ENCODE measurements at places on chromosomes 2 and 18.

DNA sequence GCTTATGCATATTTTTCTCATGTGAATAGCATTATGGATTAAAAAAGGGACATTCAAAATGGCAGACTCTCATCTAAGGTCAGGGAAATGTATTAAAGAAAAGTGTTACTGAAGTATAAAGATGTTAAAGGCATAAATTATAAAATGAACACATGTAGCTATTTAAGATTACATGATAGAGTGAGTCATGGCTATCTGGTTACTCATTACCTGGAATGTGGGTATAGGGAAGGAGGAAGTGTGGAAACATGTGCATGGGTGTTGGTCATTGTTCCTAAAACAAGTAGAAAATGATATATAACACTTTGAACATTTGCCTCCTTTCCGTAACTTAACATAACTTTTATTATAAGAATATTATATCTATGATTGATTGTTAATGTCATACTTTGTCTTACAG, 66.4 kb downstream of the MYO1B start:
- no peak for DNase-seq

- no peak for DNase-seq
Measured at GRCh38 chr2:136171223-136171622, 53.3 kb upstream of the CXCR4 start.

DNA sequence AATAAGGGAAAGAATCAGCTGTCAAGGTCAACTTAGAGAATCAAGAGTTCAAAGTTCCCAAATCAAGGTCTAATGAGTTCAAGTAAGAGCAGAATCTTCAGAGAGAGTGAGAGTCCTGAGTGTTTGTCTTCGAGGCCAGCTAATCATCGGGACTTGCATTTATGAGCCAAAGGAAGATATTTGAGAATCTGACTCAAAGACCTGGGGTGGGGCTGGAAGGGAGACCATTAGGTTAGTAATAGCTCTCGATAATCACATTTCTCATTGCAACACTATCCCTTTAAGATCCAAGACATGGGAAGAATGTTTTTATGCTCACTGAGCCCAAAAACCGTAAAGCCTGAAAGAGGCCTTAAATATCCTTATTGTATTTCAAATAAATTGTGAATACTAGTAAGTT, 72.0 kb upstream of the FSHR start:
- DNase-seq, result no peak

DNA sequence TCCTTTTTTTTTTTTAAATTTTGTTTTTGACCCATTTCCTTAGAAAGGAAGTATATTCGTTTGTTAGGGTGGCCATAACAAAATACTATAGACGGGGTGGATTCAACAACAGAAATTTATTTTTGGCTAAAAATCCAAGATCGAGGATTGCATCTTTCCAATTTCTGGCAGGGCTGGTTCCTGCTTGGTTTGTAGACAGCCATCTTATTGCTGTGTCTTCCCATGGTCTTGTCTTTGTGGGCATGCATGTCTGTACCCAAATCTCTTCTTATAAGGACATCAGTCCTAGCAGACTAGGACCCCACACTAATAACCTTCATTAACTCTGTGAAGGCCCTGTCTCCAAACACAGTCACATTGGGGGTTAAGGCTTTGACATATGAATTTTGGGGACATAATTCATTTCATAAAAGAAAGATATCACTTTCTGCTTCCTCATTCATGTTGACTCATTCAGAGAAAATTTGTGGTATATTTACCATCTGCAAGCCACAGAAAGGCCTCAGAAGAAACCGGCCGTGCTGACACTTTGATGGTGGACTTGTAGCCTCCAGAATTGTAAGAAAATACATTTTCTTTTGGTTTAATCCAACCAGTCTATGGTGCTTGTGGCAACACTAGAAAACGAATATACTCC, 262.1 kb downstream of the LPIN1 start:
- no peak for DNase-seq

DNA sequence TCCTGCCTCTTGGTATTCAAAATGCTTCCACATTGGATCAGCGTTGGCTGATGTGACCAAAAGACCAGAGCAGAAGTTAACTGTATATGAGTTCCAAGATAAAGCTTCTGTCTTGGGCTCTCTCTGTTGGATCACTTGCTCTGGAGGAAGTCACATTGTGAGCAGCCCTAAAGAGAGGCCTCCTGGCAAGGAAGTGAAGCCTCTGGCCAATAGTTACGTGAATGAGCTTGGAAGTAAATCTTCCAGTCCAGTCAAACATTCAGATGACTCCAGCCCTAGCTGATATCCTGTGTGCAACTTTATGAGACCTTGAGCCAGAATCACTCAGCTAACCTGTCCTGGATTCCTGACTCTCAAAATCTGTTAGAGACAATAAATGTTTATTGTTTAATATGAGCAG, 67.7 kb upstream of the CDKL4 start:
- DNase-seq, result no peak

GRCh38 chr2:201882353-201883090, 76.2 kb downstream of the CDK15 start:
- no peak for DNase-seq

GRCh38 chr2:240464514-240465241, 29.2 kb downstream of the GPC1 start:
- DNase-seq, result no peak

DNA sequence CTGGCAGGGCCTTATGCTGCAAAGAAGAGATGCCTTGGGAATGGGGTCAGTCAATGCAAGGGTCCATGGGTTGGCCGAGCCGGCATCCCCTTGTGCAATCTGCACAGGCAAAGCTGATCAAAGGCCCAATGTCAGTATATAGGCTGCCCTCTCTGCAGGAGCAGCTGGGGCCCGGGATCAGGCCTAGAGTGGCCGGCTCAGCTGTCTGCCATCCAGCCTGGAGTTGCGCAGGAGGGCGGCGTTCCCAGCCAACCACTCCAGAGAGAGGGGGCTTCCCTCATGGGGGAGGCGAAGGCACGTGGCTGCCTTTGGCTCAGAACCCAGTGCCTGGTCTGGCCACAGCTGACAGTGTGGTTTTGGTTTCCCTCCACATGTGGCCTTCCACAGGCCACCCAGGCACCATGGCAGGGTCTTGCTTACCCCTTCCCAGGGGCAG, 3.9 kb downstream of the INPP5D start:
- DNase-seq, result no peak

DNA sequence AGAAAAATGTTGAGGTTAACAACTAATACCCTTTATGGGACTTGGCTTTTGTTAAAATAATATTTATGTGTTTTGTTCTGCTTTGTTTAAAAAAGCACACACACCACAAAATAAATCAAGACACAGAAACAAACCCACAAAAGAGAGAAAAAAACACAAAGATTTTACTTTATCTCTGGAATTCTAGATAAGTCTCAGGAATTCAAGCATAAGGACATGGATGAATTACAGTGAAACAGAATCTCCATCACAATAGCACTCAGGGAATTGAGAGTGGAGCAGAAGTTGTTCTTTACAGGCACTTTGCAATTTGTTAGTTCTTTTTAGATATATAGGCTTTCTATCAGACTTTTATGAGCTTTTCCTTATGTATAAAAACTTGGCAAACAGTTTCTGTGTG, 360.9 kb upstream of the ZC3H15 start:
- DNase-seq, result no peak

DNA sequence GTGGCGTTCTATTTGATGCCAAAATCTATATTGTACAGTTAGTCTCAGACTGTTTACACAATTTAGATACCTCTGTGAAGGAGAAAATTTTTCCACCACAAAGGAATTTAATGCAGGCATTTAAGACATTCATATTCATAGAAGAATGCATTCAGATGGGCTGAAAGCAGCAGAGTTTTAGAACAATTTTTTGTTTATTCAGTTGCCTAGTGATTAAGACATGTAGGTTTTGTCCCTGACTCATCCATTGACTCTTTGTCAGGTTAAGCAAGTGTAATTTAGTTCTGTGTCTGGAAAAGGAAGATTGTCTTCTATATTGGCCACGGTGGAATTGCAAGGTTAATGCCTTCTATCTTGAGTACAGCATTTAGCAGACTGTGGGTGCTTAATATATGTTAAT, 515.0 kb downstream of the PARD3B start:
- DNase-seq, result no peak

DNA sequence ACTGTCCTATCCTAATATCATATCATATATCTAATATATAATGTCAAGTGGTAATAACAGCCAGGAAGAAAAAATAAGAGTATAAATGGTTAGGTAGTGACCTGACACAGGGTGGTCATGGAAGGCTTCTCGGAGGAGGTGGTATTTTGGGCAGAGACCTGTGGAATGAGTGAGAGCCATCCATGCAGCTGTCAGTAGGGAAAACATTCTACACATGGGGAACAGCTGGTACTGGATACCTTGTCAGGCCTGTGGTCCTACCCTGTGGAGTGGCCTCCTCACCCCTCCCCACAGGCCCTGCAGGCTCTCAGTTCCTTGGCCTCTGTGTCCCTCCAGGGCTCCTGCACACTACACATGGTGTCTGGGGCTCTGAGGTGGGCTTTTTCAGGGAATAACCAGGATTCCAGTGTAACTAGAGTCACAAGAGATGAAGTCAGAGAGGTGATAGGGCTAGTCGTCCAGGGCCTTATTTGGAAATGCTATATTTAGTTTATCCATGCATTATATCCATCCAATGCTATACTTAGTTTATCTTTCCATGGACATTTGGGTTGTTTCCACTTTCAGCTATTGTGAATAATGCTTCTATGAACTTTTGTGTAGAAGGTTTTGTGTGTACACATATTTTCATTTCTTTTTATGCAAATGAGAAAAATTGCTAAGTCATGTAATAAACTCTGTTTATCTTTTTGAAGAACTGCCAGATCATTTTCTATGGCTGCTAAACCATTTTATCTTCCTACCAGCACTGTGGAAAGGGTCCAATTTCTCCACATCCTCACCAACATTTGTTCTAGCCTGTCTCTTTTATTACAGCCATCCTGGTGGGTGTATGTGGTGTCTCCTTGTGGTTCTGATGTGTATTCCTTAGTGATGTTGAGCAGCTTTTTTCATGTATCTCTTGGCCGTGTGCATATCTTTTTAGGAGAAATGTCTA, 75.6 kb downstream of the TPGS2 start:
- DNase-seq, result no peak

GRCh38 chr18:79403723-79404566, 8.2 kb downstream of the NFATC1 start:
- no peak for DNase-seq

DNA sequence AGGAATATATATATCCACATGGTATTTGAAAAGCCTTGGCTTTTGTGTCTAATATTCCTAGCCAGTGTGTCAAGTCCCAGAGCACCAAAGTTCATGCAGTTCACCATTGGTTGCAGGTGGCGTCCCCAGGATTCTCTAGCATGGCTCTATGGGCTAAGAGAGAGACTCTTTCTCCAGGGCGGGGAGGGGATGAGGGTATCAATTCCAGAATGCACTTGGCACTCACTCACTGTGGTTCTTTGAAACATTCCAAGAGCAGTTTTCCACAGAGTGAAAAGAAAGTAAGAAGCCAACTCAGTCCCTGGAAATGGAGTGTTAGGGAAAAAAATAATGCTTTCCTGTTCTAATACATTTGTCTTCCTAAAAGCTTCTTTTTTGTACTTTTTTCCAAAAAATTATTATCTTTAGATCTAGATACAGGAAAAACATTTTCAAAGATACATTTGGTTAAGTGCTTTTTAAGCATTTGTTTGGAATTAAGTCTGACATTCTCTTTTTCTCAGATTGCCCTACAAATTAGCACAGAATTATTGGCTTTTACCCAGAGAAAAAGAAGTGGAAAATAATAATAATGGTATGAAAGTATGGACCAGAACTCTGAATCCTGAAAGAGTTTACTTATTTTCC, 239.9 kb downstream of the PAX3 start:
- no peak for DNase-seq

GRCh38 chr2:242002944-242003343, 133.4 kb downstream of the RTP5 start:
- DNase-seq, result no peak

DNA sequence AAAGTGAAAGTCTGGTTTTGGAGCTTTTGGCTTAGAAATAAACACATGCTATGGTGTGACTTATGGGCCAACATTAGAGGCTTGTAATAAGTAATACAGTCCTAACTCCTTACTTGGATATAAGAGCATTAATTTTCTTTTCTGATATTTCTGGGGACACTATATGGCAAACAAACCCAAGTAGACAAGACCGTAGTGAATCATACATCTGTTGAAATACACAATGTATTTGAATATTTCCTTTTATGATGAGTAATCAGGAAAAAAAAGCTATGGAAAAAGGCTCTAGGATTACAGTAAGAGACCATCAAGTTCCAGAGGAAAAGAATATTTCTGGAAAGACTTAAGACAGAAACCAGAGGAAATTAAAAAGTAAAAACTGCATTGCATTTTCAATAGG, 146.0 kb upstream of the CYP26B1 start:
- DNase-seq, result no peak

DNA sequence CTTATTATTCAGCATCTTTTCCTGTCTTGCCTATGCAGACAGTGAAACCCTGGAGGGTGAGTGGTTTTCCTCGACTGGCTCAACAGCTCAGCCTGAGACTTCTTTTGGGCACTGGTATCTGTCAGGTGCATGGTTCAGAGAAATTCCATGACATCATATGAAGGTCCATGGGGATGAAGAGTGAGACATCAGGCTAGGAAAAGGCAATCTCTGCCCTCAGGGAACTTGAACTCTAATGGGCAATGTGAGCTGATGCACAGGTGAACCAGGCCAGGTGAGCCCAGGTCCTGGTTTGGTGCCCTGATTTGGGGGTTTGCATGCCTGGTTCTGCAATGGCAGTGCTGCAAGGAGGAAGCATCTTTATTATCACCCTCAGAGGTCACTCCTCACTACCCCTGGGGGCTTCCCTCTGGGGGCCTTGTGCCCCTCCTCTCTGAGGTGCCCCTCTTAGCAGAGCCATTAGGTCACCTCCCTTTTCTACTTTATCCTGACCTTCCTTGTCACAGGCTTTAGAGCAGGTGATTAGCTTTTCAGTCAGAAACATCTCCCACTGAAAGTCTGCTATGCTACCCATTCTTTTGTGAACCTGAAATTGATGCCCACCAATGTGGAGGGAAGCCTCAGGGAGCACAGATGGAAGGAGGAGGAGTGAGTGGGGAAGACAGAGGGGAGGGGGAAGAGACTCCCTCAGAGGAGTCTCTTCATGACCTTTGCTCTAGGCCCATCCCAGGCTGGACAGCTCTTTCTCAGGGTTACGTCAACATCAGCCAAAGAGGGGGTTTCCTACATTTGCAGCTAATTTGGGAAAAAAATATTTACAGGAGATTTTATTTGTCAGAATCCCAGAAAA, 47.3 kb downstream of the MERTK start:
- DNase-seq, result no peak

GRCh38 chr18:74268933-74269620, 22.7 kb downstream of the CYB5A start:
- no peak for DNase-seq

GRCh38 chr18:48023334-48024008, 93.0 kb upstream of the SMAD2 start:
- DNase-seq, result no peak

GRCh38 chr2:197803033-197803444, 1.4 kb upstream of the PLCL1 start:
- DNase-seq, result no peak

DNA sequence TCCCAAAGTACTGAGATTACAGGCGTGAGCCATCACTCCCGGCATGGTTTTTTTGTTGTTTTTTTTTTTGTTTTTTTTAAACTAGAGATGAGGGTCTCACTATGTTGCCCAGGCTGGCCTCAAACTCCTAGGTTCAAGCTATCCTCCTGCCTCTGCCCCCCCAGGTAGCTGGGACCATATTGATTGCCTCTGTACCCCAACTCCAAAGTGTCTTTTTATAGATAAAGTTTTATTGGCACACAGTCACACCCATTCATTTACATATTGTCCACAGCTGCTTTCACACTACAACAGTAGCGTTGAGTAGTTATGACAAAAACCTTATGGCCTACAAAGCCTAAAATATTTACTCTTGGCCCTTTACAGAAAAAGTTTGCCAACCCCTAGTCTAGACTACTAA, 45.2 kb upstream of the SP5 start:
- no peak for DNase-seq

Data from stimulated activated CD8-positive, alpha-beta memory T cell treated with anti-CD3 and anti-CD28 coated beads, Interleukin-15, amount 100 ng/mL, for 4 hours (primary cell).